ENCODE measurements at places on chromosomes 3 and 15.

DNA sequence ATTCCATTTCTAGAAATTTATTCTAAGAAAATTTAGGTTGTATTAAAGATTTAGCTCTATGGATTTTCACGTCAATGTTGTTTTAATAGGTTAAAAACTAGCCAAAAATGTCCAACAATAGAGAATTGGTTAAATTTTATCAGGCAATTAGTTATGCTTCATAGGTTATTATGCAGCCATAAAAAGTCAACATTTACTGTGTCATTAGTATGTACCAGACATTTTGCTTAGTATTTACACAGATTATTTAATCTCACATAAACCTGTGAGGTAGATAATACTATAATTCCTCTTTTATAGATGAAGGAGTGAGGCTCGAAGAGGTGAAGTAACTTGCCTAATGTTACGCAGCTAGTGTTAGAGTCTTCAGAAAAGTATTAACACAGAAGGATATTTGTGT, 70.6 kb upstream of the LRRFIP2 start:
- DNase-seq, result no peak

GRCh38 chr3:136929977-136930670, 27.7 kb upstream of the IL20RB start:
- no peak for DNase-seq

DNA sequence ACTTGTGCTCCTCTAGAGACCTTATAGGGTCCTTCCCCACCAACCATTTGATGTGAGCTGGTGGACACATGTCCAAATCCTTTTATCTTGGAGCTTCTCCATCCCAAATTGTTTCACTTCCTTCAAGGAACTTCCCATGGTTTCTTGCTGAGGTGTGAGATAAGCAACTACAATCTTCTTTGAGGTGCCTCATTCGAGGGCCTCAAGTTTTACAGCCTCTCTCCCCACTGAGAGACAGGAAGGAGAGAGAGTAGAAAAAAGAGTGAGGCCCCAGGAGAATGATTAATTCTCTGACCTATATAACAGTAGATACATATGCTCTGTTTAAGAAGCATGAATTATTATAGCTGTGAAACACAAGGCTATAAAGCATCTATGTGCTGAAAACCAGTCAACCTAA, 70.5 kb downstream of the SUMF1 start:
- no peak for DNase-seq

DNA sequence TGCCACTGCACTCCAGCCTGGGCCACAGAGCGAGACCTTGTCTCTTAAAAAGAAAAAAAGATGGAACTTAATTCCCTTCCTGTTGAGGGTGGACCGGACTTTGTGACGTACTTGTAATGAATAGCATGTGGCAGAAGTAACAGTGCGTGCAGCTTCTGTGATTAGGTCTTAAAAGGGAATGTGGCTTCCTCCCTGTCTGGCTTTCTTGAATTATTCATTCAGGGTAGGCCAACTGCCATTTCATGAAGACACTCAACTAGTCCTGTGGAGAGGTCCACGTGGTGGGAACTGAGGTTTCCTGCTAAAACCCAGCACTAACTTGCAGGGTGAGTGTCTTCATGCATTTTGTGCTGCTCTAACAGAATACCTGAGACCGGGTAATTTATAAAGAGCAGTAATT, 98.9 kb upstream of the PIAS1 start:
- no peak for DNase-seq

GRCh38 chr3:124981472-124981871, 46.9 kb upstream of the MUC13 start:
- no peak for DNase-seq
